ENCODE measurements at places on chromosomes 1 and 21. TPM values are rescaled to one million over a fixed set of nuclear protein-coding genes. Genes with fewer than 3 reads are reported as not detected.

Gene SNX7
- total RNA-seq, result 111 TPM

Gene ARTN
- total RNA-seq, result not detected

GRCh38 chr1:86616871-86617270, 70.0 kb downstream of the CLCA4 start:
- H3K27me3 ChIP-seq, result no peaks in the 10 kb centered on the region
- H3K4me1 ChIP-seq, result no peaks in the 10 kb centered on the region
- H3K27ac ChIP-seq, result no peak overlapping the region
- DNase-seq, result no peak
- H3K36me3 ChIP-seq, result no peaks in the 10 kb centered on the region
- no peak overlapping the region for H3K4me3 ChIP-seq

- H3K4me3 ChIP-seq, result no peak overlapping the region
- no peaks in the 10 kb centered on the region for H3K4me1 ChIP-seq
- DNase-seq, result no peak
- no peaks in the 10 kb centered on the region for H3K27me3 ChIP-seq
- no peak overlapping the region for H3K27ac ChIP-seq
Measured at GRCh38 chr1:178461701-178462100, 35.1 kb downstream of the CLEC20A start.

GRCh38 chr1:89259283-89259971, 13.2 kb downstream of the GBP5 start:
- H3K4me3 ChIP-seq, result no peak overlapping the region
- H3K4me1 ChIP-seq, result no peaks in the 10 kb centered on the region
- no peak overlapping the region for H3K27ac ChIP-seq
- DNase-seq, result no peak
- H3K27me3 ChIP-seq, result no peaks in the 10 kb centered on the region
- H3K36me3 ChIP-seq, result no peaks in the 10 kb centered on the region

- no peaks in the 10 kb centered on the region for H3K36me3 ChIP-seq
- no peaks in the 10 kb centered on the region for H3K4me1 ChIP-seq
- H3K4me3 ChIP-seq, result no peak overlapping the region
- H3K27me3 ChIP-seq, result no peaks in the 10 kb centered on the region
- H3K27ac ChIP-seq, result no peak overlapping the region
- DNase-seq, result peak; percentile 4
Measured at GRCh38 chr1:165075725-165076370, 280.7 kb downstream of the LMX1A start.

- no peak overlapping the region for H3K4me3 ChIP-seq
- DNase-seq, result no peak
- H3K36me3 ChIP-seq, result no peaks in the 10 kb centered on the region
Measured at GRCh38 chr1:94851571-94851970, 31.4 kb downstream of the SLC44A3 start.

GRCh38 chr1:207019661-207020060, 12.9 kb downstream of the C1orf116 start:
- no peak overlapping the region for H3K27ac ChIP-seq
- H3K4me3 ChIP-seq, result no peak overlapping the region
- no peak for DNase-seq
- H3K4me1 ChIP-seq, result peaks cover 17% of the 10 kb centered on the region
- H3K27me3 ChIP-seq, result no peaks in the 10 kb centered on the region
- no peaks in the 10 kb centered on the region for H3K36me3 ChIP-seq

DNA sequence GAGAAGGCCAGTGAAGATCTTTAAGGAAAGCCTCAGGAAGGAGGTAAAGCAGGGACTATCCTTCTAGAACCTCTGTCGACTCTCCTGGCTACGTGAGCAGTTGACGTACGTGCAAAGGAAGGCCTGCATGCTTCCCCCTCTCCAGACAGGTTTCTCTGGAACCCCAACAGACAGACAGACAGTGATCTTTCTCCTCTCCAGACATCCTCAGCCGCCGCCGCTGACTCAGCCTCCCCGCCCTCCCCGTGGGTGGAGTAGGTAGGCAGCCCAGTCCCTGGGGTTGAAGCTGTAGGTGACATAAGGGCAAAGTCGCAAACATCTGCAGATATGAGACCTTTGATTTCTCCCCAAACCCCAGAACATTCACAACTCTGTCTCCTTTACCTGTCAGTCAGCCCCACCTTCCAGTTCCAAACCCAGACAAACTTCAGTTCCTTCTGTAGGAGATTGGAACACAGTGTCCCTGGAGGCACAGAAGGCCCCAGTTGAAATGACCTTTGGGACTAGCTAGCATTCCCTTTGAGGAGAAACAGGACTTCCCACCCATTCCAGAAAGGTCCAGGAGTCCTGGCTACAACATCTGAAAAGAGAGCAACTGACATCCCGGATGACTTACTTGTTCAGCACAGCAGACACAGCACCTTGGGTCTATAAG, 146.0 kb upstream of the JUN start:
- DNase-seq, result no peak
- H3K27ac ChIP-seq, result no peak overlapping the region
- H3K4me1 ChIP-seq, result peaks cover 12% of the 10 kb centered on the region

GRCh38 chr1:15381805-15382204, 27.9 kb upstream of the EFHD2 start:
- H3K27ac ChIP-seq, result no peak overlapping the region
- 0 out of 2 replicates have a peak, but pooled peaks cover 5% of the 10 kb centered on the region for H3K4me1 ChIP-seq
- DNase-seq, result no peak
- no peaks in the 10 kb centered on the region for H3K36me3 ChIP-seq
- no peaks in the 10 kb centered on the region for H3K27me3 ChIP-seq

DNA sequence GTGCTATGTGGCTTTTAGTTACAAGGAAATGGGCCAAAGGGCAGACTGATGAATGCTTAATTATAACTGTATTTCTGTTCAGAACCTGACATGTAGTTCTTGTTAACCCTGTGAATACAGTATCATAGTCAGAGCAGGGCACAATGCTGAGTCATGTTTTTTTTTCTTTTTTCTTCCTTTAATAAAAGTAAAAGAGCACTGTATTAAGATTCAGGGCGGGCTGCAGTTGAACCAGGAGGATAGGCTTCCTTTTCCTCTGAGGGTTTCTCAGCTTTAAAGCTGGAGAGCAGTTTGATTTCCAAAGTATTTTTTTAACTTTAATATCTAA, 8.7 kb downstream of the CLDN8 start:
- no peak overlapping the region for H3K4me3 ChIP-seq
- no peak for DNase-seq
- no peaks in the 10 kb centered on the region for H3K27me3 ChIP-seq
- no peak overlapping the region for H3K27ac ChIP-seq

GRCh38 chr1:151611288-151611790, 511 bp upstream of the SNX27 start:
- H3K27me3 ChIP-seq, result no peaks in the 10 kb centered on the region
- peak; percentile 42 for DNase-seq
- H3K4me1 ChIP-seq, result peaks cover 40% of the 10 kb centered on the region

DNA sequence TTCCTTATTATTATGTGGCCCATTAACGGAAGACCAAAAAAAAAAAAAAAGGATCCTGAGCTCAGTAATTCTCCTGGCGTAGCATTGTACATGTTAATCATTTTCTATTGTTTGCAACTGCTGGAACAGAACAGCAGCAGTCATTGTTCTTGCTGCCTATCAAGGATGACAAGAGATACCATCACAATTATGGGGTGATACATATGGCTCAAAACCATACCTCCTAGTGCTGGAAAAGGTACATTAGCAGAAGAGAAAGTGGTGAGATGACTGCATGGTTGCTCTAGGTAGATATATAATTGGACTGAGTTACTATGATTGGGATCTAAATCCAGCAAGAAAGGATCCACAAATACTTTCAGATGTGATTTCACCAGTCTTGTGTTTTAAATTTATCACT, 13.3 kb upstream of the TLR5 start:
- DNase-seq, result no peak
- H3K27ac ChIP-seq, result no peak overlapping the region
- peaks cover 13% of the 10 kb centered on the region for H3K4me1 ChIP-seq
- no peaks in the 10 kb centered on the region for H3K36me3 ChIP-seq

- no peak overlapping the region for H3K4me3 ChIP-seq
- H3K27ac ChIP-seq, result no peak overlapping the region
- no peaks in the 10 kb centered on the region for H3K27me3 ChIP-seq
- H3K36me3 ChIP-seq, result no peaks in the 10 kb centered on the region
Measured at GRCh38 chr1:59346429-59346828, 49.5 kb downstream of the FGGY start.

- no peaks in the 10 kb centered on the region for H3K27me3 ChIP-seq
- no peaks in the 10 kb centered on the region for H3K36me3 ChIP-seq
- no peak overlapping the region for H3K4me3 ChIP-seq
- DNase-seq, result no peak
- H3K4me1 ChIP-seq, result peaks cover 5% of the 10 kb centered on the region
Measured at GRCh38 chr1:161187311-161187710, 10.0 kb upstream of the B4GALT3 start.

DNA sequence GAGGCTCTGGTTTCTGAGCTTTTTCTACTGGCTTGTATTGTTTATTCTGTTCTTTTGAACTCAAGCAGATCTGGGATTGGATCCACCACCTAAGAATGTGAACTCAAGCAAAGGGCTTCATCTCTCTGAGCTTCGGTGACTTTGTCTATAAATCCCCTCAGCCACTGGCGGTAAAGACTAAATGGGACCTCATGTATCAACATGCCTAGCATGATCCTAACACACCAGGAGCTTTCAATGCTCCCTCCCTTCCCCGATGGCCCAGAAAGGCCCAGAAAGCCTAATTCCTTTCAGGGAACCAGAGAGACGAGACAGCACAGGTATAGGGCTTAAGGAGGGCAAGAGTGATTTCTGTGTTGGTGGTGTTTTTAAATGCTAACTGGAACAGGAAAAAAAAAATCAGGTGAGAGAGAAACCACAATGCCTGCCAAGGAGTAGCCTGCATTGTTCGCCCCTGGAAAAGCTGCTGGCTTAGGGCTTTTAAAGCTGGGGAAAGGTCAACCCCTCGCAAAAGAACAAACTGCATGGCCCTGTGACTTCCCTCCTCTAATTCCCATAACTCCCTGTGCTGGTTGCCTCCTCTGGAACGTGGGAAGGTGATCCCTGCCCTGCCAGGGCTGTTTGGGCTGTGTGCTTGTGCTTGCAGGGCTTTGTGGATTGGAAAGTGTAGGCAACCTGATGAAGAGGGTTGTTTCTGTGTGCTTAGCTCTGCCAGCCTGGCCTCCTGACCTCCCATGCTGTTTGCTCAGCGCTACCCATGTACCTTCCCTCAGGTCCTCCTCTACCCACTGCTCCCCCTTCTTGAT, 147.0 kb downstream of the PLPP3 start:
- peaks cover 32% of the 10 kb centered on the region for H3K4me1 ChIP-seq
- H3K27me3 ChIP-seq, result no peaks in the 10 kb centered on the region
- no peak for DNase-seq

GRCh38 chr1:72105201-72105600, 177.1 kb downstream of the NEGR1 start:
- H3K27ac ChIP-seq, result no peak overlapping the region
- H3K27me3 ChIP-seq, result no peaks in the 10 kb centered on the region
- DNase-seq, result no peak
- H3K4me3 ChIP-seq, result no peak overlapping the region
- no peaks in the 10 kb centered on the region for H3K4me1 ChIP-seq

GRCh38 chr1:204623365-204623893, 62.1 kb downstream of the LRRN2 start:
- H3K36me3 ChIP-seq, result no peaks in the 10 kb centered on the region
- DNase-seq, result no peak
- no peak overlapping the region for H3K27ac ChIP-seq
- H3K27me3 ChIP-seq, result peaks cover 20% of the 10 kb centered on the region

GRCh38 chr1:168907053-168907452, 178.0 kb upstream of the DPT start:
- no peaks in the 10 kb centered on the region for H3K4me1 ChIP-seq
- DNase-seq, result no peak
- no peak overlapping the region for H3K27ac ChIP-seq

DNA sequence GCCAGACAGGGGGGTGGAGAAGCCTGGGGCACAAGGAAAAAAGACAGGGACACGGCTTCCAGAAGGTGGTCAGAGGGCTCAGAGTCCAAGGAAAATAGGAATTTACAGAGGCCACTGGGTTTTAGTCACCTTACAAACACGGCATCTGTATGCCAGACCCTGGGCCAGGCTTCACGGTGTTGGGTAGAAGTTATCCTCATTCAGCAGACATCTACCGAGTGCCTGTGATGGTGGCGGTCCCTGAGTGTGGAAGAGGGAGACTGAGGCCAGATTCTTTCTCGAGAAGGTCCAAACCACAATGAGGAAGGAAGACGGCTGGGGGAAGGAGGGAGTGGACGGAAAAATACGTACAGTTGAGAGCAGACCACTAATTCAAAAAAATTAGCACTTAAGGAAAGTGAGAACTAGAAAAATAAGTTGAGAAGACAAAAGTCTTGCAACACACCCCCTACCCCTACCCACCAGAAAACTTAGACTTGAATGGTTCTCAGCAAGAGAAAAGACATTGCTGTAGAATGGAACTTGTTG, 864 bp upstream of the BTG2 start:
- peak overlapping the region; percentile 73 for H3K4me3 ChIP-seq
- no peaks in the 10 kb centered on the region for H3K36me3 ChIP-seq
- no peak overlapping the region for H3K27ac ChIP-seq
- peaks cover 21% of the 10 kb centered on the region for H3K4me1 ChIP-seq
- H3K27me3 ChIP-seq, result no peaks in the 10 kb centered on the region

DNA sequence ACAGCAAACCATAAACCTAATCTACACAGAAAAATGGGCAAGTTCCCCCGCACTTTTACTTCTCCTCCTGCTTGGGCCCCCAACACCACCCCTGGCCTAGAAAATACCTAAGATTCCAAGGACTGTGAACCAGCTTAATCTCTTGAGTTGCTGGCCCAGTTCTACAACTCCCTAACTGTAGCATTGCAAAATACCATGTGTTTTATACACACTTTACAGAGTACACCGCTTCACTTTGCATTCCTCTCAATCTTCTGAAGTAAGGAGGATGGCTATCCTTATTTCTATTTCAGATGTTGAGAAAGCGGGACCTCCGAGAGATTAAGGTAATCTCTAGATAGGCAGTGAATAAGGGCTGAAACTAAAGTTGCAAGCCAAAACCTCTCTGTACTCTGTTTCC, 408.3 kb upstream of the NR5A2 start:
- no peaks in the 10 kb centered on the region for H3K4me1 ChIP-seq
- no peaks in the 10 kb centered on the region for H3K36me3 ChIP-seq
- H3K27ac ChIP-seq, result no peak overlapping the region
- DNase-seq, result no peak

GRCh38 chr21:36743008-36743407, 44.1 kb downstream of the SIM2 start:
- H3K36me3 ChIP-seq, result no peaks in the 10 kb centered on the region
- no peak for DNase-seq
- peaks cover 2% of the 10 kb centered on the region for H3K4me1 ChIP-seq

- H3K27me3 ChIP-seq, result 0 out of 2 replicates have a peak, but pooled peaks cover 5% of the 10 kb centered on the region
- no peak overlapping the region for H3K4me3 ChIP-seq
- no peak for DNase-seq
Measured at GRCh38 chr1:70112838-70113237, 92.5 kb downstream of the LRRC40 start.

Data from SJSA1 (cell line).